ENCODE measurements at places on chromosomes 11 and 22. TPM values are rescaled to one million over a fixed set of nuclear protein-coding genes. Genes with fewer than 3 reads are reported as not detected.
A peak's percentile ranks its signal among the peaks of the same experiment; 100 is the strongest.

GRCh38 chr11:78949976-78950690 is 375.5 kb upstream of the NARS2 start:
- no peak overlapping the region for H3K27ac ChIP-seq
- H3K27me3 ChIP-seq, result no peaks in the 10 kb centered on the region

GRCh38 chr22:37526376-37526775 is 7.2 kb upstream of the CARD10 start:
- H3K27me3 ChIP-seq, result no peaks in the 10 kb centered on the region
- H3K27ac ChIP-seq, result peak overlapping the region; percentile 98
- H3K36me3 ChIP-seq, result no peaks in the 10 kb centered on the region
- peaks cover 36% of the 10 kb centered on the region for H3K4me1 ChIP-seq

SLC6A5 gene
- polyA plus RNA-seq, result not detected

- H3K27ac ChIP-seq, result peak overlapping the region; percentile 82
- no peaks in the 10 kb centered on the region for H3K27me3 ChIP-seq
- H3K4me3 ChIP-seq, result no peak overlapping the region
- DNase-seq, result no peak
- peaks cover 96% of the 10 kb centered on the region for H3K4me1 ChIP-seq
These were observed 21.2 kb downstream of the EHF start for GRCh38 chr11:34642001-34642554.

Measured in keratinocyte (primary cell).